ENCODE measurements at places on chromosomes 3 and 15.

DNA sequence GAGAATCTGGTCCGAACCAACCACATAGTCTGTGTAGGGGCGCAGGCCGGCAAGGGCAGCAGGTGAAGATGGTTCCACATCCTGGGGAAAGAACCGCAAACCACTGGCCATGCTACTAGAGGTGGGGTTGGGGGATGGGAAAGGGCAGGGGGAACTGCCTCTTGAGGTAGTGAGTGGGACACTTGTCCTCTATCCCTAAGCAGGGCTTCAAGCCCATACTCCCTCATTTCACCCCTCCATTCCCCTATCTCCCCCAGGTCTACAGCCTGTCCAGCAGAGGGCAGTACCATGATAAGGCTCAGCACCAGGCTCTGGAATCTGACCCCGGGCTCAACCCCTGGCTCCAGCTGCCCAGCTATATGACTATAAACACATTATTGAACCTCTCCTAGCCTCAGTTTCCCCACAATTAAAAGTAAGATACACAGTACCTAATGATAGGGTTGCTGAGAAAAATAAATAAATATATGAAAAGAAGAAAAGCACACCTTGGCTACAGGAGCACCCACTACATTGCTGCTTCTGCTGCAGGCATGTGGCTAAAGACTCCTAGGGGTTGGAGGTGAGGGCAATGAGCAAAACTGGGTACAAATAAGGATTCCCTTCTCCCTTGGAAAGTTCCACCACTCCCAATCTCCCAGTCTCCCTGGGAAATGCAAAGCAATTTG is 6.3 kb downstream of the GORASP1 start:
- DNase-seq: peak; percentile 56

DNA sequence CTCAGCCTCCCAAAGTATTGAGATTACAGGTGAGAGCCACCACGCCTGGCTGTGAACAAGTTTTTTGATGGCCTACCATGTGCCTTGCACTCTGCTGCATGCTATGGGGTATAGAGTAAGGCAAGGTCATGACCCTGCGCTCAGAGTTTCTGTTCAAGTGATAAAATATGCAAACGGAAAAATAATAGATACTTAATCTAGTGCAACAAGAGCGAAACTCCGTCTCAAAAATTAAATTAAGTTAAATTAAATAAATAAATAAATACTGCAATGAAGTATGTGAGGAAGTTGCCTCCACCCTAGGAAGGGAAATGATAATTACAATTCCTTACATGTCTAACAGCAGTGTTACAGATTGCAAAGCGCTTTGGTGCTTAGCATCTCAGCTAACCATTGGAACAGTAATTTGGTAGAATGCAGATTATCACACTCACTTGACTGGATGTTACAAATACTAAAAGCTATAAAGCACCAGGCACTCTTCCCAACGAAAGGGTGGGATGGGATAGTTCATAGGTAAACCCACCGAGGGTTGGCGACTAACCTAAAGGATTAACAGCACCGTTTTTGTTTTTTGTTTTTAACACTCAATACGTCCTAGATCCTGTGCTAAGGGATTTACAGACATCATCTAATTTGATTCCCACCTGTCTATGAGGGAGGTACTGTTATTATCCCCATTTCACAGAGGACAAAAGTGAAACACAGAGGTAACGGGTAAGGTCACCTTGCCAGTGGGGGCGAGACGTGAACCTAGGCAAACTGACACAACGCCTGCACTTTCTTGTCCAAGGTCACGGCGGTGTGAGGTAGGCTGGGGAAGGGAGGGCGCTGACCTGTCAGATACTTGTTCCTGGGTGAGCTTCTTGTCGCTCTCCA is 793 bp upstream of the FANCD2 start:
- no peak for DNase-seq

DNA sequence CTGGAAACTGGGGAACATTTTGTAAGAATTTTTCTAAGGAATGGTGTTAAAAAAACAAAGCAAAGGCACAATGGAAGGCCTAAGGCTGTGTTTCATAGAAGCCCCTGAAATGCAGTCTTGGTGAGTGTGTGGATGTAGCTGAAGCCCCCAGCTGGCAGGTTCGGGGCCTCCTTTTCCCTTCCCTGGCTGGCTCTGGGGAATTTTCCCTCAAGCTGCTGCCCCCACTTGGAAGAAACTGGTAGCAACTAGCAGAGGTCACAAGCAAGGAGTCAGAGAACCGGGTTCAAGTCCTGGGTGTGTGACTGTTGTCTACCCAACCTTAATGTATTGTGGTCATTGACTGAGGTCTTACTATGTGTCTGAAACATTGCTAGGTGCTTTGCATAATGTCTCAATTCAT is 85.3 kb upstream of the MYZAP start:
- no peak for DNase-seq

GRCh38 chr15:70243686-70244540 is 146.2 kb upstream of the TLE3 start:
- no peak for DNase-seq

DNA sequence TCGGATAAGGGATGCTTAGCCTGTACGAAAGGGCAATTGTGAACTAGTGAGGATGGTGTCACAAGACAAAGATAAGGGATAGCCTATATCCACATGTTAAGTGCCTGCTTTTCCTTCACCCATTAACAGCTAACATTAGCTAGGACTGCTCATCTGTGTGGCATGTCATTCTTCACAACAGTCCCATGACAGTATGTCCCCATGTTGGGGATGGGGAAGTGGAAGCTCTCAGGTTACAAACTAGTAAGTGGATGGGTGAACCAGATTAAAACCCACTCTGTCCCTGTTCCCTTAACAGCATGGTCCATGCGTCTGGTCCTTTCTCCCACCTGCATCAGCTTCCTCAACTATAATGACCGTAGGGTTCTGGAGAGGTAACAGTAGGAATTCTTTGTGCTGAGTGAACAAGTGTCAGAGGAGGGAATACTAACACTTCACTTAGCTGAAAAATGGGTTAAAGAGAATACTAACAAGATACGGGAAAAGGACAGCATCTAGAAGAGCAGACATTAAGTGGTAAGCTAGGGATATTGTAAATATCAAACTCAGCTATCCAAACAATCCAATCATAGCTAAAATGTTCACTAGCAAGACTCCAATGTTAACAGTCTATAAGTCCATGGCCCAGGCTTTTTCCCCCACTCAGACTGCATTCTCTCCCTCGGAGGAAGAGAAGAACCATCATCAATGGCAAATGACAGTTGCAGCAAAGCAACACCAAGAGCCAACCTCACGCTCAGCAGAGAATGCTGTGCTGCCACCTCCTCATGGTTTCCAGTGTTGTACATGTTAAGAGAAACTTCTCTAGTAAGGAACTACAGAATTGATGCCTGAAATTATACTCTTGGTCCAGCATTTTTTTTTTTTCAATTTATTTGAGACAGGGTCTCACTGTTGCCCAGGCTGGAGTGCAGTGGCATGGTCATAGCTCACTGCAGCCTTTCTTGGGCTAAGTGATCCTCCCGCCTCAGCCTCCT is 5.0 kb downstream of the RPLP1 start:
- DNase-seq: no peak

DNA sequence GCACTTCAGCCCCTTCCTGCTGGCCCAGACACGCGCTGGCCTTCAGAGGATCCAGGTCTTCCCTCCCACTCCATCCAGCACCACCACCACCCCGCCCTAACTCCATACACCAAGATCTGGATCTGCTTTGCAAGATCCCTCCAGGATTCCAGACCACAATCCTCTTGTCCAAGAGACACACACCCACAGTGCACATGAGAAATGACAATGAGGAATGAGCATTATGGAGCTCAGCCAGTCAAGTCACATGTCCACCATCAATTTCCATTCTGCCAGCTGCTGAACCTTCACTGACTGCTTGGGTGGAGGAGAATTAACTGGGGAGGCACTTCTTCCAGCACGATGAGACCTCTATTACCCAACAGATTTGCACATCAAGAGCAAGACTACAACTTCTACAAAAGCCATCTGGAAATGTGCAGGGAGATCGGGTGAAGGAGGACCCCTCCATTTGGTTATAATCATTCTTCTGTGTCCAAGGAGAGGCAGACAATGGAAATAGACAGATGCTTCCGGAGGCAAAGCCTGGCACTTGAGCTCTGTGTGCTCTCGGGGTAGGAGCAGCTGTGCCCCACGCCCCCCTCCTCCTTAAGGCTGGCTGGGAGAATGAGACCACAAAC is 12.3 kb upstream of the SPATA12 start:
- no peak for DNase-seq

GRCh38 chr3:41193794-41194539 is 5.3 kb upstream of the CTNNB1 start:
- no peak for DNase-seq

DNA sequence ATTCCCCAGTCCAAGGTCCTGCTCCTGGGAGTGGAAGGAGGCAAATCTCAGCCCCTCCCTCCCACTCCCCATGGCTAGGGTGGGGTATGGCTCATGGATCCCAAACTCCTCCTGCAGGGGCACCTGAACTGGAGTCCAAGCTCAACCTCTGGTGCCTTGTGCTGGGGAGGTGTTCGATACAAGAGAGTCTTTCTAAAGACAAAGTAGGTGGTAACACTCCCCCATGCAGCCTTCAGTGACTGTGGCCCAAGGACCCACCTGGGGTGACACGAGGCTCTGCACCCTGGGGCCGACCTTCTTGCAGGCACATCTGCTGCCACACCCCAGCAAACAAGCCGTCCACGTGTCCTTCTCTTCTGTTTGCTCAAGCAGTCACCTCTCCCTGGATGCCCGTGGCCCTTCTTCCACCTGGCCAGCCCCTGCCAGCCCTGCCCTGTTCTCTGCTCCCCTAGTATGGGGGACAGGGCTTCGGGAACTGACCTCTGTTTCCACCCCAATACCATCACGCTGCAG is 36.7 kb upstream of the SLC6A11 start:
- no peak for DNase-seq

GRCh38 chr15:89515477-89515876 is 19.1 kb upstream of the RHCG start:
- no peak for DNase-seq

- no peak for DNase-seq
Measured at GRCh38 chr3:16471897-16472296, 41.6 kb downstream of the RFTN1 start.

GRCh38 chr3:9308298-9308990 is 54.4 kb upstream of the THUMPD3 start:
- DNase-seq: no peak

DNA sequence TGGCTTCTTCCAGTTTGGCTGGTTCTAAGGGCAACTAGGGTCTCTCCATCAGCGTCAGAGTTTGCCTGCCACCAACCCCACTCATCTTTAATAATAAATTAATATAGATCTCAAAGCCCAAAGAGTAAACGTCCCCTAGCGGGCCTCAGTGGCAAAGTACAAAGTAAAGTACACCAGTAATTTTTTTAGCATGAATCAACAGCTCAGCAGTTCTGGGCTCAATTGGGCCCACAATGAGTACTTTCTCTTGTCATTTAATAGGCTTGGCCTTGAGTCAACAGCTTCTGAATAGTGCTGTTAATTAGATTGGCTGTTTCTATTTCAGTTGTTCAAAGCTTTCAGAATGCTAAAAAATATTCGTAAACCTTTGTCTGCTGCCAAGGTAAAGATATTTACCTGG is 89.0 kb upstream of the PFN2 start:
- no peak for DNase-seq

GRCh38 chr15:64430000-64430735 is 30.2 kb upstream of the ZNF609 start:
- no peak for DNase-seq

DNA sequence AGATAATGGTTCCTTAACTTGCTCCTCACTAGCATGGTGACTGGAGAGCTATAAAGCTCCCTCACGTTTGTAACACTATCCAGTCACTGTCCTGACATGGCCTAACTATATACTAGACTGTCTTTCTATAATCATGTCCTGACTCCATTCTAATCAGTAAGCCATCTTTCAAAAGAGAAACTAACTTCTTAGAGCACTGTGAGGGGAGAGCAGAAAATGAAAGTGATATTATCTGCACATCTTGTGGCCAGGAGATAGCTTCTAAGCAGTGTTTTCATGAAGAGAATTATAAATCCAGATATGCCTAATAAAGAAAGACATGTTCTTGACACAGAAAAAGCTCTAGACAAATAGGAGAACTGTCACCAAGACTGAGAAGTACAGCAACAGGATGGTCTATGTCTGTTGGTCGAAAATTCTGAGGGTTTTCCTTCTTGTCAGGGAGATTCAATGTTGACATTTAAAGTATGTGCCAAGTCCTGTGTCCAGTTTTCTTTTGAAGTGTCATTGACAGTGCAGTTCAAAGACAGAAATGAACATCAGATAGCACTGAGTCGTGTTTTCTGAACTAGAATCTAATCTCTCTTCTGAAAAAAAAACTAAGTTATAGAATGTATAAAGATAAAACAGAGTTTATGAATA is 230.6 kb upstream of the PEX5L start:
- no peak for DNase-seq

GRCh38 chr15:41792000-41792637 is 17.8 kb downstream of the MAPKBP1 start:
- DNase-seq: no peak

GRCh38 chr3:175002732-175003143 is 143.6 kb downstream of the NAALADL2 start:
- no peak for DNase-seq

DNA sequence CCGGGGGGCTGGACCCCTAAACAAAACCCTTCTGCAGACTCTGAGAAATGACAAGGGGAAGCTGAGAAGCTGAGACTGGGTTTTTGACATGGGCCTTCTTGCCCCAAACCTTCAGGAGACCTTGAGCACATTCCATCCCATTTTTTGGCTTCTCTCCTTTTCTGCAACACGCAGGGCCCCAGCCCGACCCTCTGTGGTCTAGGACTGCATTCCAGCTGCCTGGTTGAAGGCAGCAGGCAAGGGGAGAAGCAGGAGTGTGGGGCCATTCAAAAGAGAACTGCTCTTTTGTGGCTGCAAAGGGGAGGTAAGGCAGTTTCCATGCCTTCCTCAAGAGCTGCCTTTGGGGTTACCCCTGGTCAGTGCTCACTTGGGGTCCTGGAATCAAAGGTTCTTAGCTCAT is 263.0 kb downstream of the TLE3 start:
- DNase-seq: no peak

- no peak for DNase-seq
Measured at GRCh38 chr3:37068031-37068430, 74.7 kb downstream of the MLH1 start.

GRCh38 chr3:194125442-194125841 is 10.5 kb upstream of the HES1 start:
- no peak for DNase-seq

DNA sequence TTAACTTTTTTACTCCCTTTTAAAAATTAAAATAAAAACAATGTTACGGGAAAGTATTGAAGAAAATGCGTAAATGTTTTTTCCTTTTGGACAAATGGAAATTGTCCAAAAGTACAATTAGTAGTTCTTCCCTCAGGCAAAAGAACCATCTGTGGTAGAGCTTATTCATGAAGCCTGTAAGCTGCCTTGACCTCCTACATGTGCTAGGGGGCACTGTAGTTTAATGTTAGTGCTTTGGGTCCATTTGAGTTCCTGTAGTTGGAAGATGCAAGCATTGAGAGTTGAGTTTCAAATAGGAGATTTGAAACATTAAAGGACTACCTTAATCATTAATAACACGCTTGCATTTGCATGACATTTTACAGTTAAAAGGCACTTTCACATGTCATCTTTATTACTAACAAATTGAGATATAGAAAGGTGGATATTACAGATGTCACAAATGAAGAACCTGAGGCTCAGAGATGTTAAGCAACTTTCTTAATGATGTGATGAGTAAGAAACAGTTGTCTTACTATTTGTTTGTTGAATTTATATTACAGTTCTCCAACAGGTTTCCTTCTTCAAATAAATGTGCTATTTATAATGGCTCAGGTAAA is 1.8 kb upstream of the ZNF385D start:
- DNase-seq: no peak

- no peak for DNase-seq
Measured at GRCh38 chr3:30269751-30270445, 336.5 kb upstream of the TGFBR2 start.
